ENCODE measurements at places on chromosomes 7 and 10.

DNA sequence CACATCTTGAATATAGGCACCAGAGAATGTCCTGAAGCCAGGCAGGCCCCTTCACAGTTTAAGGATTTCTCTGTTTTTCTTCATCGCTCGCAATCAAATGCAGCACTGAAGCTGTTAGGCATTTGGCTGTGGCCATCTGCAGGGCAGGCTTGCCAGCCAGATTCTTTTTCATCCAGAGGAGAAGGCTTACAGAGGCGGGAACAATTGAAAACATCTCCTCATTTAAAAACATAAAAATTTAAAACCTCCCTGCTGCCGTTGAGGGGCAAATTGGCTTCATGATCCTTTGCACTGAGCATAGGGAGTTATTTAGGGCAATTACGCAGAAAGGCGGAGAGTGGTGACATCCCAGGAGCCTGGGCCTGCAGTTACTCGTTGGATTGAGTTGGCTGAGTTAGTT, 500.0 kb downstream of the TYW1 start:
- DNase-seq, result no peak

GRCh38 chr10:58444321-58444720, 59.1 kb downstream of the TFAM start:
- DNase-seq, result no peak

DNA sequence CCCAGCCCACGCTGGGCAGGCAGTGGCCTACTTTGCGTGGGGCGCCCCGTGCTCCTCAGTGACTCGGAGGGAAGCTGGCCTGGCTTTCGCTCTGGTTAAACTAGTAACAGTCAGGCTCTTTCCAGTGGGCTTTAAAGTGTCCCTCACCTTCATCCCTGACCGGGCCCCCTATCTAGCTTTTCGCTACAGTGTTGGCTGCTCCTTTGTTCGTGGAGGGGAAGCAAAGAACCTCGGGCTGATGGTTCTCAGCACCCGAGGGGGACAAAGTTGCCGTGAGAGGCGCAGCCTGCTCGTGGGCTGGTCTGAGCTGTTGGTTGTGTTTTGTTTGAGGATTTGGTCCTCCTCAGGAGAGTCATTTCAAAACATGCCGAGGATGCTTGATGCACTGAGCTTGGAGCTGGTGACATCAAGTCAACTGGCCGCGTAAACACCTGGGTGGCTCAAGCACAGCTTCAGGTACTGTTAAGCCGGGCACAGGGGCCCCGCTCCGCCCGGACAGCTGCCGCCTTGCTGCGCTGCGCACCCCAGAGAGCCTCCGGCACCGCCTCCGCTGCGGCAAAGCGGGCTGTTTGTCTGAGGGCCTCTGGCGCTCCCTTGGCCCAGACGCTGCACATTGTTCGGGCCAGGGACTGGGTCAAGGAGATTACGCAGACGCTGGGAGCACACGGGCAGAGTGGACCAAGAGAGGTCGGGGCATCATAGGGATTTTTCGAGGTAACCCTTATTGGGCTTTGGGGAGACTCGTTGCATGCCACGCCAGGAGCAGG, 1.6 kb downstream of the DLX6 start:
- no peak for DNase-seq

DNA sequence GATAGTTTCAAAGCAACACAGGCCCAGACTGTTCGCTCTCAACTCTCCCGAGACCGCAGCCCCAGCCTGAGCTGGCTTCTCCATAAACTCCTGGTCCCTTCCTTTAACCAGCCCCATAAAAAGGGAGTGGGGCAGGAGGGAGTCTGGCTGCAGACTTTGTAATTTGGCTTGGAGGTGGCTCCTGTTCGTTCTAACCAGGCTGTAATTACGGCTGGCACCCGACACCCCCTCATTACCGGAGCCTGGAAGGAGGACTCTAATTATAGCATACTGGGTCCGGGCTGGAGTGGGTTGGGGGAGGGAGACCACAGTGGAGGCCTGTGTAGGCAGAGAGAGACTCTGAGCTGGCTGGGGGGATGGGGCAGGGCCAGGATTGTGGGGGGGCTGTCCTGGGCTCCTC, 49.7 kb downstream of the UNC5B start:
- no peak for DNase-seq

DNA sequence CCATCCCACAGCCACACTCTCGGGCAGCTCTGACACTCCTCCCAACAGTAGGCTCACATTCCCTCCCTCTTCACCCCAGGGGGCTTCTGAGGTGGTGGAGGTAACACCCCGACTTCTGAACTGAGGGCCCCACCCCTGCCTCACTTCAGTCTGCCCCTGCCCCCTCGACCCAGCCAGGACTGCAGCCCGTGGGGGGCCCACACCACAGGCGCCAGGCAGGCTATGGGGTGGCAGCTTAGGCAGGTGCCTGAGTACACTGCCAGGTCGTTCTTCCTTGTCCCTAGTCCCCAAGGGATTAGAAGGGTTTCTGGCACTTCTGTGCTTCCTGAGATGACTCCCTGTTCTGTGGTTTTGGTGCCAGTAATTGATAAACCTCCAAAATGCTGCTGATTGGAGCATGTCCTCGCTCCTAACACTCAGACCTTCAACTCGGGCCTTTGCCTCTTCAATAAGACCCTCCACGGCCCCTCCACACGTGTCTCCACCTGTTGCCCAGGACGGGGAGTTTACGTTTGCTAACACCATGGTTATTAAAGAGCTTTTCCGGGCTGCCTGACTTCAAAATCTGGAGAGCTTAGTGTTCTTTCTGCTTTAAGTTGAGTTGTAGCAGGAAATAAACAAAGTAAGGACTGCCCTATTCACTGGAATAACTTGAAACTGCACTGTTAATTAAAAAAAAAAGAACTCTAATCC, 23.8 kb upstream of the LARP4B start:
- no peak for DNase-seq

DNA sequence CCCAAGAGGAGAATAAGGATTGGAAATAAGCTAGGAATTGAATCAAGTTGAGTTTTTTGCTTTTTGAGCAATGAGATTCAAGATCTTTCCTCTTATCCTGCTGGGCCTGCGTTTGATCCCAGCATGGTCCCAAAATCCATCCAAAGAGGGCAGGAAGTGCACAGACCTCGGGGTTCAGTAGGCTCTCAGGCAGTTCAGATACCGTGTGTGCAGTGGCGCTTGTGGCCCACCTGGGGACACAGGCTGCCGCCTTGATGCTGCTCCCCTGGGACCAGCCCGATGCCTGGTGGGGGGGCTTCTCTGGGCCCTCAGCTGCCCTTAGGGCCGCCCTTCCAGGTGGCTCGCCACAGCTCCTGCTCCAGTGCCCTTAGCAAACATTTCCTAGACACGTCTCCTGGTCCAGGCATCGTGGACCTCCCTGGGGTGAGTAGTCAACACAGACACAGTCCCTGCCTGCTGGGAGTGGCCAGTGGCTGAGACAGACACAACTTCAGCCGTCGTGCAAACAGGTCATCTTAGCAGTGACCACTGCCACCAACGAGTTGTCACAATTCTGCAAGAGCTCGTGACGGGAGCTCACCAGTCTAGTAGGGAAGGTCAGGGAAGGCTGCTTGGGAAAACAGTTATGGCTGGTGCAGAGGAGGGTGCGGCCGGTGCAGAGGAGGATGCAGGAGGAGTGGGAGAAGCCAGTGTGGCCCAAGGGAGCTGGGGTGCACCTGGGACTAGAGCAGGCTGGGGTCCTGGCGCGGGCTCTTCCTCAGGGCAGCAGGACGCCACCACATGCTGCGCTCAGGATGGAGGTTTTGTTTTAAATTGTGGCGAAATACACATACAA, 21.7 kb upstream of the JAKMIP3 start:
- DNase-seq, result no peak

- no peak for DNase-seq
Measured at GRCh38 chr7:7799138-7799537, 80.7 kb upstream of the RPA3 start.

Measured in aorta (tissue), 5 donors.